Stimulated activated CD4-positive, alpha-beta T cell treated with anti-CD3 and anti-CD28 coated beads, Interleukin-1b, Interleukin-23, amount 100 ng/mL, for 48 hours (primary cell): ENCODE measurements at places on chromosomes 1 and 21.

DNA sequence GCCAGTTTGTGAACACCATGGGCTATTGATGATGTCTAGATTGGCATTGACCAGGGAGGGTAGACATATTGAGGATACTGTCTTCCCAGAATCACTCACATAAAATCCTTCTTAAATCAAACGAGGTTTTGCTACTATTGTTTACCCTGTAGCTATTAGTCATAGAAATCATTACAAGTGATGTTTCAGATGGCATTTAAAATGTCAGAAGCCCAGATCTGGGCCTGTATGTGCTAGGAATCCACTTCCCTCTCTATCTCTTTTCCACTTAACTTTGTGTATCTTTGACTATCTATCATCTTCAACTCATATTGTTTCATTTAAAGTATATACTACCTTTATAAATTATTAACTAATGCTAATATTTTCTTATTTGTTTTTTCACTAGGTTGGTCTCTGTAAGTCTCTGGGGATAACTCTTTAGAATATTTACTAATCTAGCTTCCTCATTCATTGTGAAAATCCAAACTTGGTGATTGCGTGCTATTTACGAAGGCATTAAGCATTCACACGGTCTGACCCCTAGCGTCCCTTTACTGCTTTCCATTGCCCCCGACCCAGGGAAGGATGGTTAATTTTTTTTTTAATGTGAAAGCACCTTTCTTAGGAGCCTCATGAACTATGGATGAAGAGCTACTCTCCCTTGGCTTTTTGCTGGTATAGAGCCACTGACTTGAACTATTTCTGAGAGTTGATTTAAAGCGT lies 281.8 kb downstream of the GPATCH2 start:
- DNase-seq: no peak

- no peak for DNase-seq
Observed at GRCh38 chr1:212656730-212657129, 42.9 kb downstream of the BATF3 start.

DNA sequence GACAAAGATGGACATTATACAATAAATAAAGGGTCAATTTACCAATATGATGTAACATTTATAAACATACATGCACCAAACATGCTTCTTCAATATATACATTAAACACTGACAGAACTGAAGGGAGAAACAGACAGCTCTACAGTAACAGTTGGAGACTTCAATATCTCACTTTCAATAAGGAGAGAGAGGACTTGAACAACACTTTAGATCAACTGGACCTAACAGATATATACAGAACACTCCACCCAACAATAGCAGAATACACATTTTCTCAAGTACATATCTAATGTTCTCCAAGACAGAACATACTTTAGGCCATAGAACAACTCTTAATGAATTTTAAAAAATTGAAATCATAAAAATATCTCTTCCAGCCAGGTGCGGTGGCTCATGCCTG lies 50.6 kb upstream of the TTC39A start:
- DNase-seq: no peak

GRCh38 chr1:12232221-12232620 lies 2.4 kb downstream of the VPS13D start:
- peak; percentile 16 for DNase-seq

GRCh38 chr1:230278871-230279582 lies 147.1 kb downstream of the PGBD5 start:
- DNase-seq: no peak

DNA sequence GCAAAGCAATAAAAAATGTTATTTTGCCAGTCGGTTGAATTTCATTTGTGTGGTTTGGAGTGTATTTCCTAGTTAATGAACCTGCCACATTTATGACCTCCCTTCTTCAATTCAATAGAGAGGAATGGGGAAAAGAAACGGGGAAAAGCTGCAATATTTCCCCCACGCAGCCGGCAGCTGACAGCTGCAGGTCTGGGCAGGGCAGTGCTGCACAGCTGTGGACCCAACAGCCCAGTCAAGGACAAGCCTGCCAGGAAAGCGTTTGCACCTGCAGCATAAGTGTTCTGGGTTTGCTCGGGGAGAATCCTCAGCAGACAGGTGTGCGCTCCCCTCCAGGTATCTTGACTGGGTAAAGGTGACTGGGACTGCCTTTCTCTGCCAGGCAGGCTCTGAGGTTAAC lies 53.4 kb downstream of the FBXO2 start:
- DNase-seq: no peak

DNA sequence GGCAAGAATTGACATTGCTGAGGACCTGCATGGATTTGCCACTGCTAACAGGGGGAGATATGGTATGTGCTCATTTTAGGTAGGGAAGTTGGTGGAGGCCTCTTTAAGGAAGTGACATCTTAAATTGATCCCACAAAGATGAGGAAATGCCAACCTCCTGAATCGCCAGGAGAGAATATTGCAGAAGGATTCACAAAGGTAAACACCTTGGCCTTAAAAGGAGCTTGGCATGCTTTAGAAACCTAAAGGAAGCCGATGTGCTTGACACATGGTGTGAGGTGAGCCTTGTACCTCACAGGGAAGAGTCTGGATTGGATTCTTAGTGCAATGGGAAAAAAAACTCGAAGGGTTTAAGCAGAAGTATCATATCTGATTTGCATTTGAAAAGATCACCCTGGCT lies 470.5 kb upstream of the DAB1 start:
- no peak for DNase-seq

DNA sequence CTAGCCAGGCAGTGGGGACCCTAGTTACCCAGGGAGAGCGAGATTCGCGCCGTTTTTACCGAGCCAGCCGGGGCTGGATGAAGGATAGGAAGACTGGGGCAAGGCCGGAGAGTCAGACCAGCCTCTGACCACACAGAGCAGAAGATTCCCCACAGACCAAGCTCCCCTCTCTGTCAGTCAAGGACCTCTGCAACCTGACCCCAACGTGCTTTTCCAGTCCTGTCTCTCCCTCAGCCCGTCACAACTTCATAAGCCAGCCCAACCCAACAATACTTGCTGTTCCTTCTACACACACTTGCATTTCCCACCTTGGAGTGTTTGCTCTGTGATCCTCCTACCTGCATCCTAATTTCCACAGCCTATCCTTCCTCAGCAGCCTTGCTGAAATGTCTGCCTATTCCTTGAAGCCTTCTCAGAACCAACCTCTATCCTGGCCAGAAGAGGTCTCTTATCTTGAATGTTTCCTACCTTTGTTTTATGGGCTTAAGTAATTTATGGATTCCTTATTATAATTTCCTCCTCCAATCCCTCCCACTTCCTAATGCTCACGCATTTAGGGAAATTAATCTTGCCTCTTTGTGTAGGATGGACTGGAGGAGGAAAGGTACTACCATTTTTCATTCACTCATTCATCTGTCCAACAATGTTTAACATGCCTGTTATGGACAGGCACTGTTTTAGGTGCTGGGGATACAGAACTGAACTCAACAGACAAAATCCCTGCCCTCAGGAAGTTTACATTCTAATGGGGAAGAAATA lies at the start of gene GSTM3:
TSS of gene GSTM3 (minus strand) at position 424 of the 759 bp plus-strand sequence. CDS start 751 bp downstream, outside the sequence.
- no peak for DNase-seq

DNA sequence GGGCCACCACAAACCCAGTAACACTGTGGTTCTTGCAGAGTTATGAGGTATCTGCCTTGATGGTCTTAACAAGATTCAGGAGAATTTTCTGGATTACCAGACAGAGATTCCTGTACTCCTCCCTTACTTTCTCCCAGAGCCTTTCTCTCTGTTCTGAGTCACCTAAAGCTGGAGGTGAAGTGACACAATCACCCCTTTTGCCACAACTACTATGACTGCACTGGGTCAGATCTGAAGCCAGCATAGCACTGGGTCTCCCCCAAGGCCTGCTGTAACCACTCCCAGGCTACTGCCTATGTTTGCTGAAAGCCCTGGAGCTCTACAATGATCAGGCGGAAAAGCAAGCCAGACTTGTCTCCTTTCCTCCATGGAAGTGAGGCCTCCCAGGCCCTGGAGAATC lies 156.7 kb upstream of the NEGR1 start:
- DNase-seq: no peak

DNA sequence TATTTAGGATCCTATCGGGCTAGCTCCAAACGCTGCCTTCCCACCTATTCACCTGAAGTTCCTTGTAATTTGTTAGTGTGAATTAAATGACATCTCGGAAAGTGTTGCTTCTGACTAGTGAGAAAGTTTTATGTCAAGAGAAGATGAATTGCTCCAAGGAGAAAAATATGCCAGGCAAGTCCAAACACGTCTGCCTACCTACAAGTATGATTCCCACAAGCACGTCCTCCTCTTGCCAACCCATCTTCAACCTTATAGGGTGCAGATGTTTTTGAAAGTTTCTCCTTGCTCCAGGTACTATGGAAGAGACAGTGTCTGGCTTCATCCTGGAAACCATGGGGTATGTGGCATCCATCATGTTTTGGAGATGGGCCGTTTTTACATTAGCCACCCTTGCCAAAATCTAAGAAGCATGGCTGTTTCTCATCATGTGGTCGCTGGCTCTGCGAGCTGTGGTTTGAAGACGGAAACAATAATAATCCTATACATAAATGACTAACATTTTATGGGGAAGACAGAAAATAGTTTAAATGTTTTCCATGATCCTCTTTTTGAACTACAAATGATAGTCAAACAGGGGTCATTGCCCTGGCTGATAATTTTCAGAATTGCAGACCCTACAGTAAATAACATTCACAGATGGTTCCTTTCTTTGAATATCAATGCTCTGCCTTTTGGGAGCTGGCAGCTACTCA lies 505.8 kb downstream of the SMYD3 start:
- DNase-seq: no peak
